ENCODE measurements at places on chromosomes 2 and 18.
A peak's percentile ranks its signal among the peaks of the same experiment; 100 is the strongest.

DNA sequence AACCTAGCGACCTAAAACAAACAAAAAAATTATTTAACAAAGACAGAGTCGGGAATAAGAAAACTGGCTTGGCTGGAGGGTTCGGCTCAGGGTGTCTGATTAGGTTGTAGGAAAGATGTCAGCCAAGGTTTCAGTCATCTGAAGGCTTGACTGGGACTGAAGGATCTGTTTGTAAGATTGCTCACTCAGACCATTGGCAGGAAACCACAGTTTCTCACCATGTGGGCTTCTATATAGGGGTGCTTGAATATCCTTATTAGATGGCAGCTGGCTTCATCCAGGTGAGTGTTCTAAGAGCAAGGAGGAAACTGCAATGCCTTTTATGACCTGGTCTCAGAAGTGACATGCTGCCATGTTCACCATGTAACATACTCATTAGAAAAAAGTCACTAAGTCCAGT, 999 bp upstream of the IL36B start:
- no peak for DNase-seq

- DNase-seq: no peak
These were observed 75.0 kb upstream of the RBM44 start for GRCh38 chr2:237723602-237724001.

GRCh38 chr2:158034198-158034866, 67.3 kb upstream of the UPP2 start:
- peak; percentile 18 for DNase-seq

GRCh38 chr18:73975266-73975665, 172.4 kb downstream of the FBXO15 start:
- DNase-seq: no peak

- no peak for DNase-seq
These were observed 446.1 kb downstream of the EIPR1 start for GRCh38 chr2:2931318-2932075.

GRCh38 chr18:63427558-63427957, 5.3 kb upstream of the VPS4B start:
- no peak for DNase-seq

DNA sequence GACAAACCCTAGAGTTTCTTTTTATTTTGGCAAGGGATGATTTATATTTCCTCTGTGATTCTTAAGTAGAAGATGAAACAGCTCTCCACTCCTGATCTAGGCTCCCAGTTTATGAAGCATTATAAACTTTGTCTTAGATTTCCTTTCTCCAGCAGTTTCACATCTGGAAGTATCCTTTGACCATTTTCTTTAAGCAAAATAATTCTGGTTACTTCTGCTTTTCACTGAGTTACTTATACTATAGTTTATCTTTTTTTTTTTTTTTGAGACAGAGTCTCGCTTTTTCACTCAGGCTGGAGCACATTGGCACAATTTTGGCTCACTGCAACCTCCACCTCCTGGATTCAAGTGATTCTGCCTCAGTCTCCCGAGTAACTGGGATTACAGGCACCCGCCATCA, 45.5 kb downstream of the KCMF1 start:
- no peak for DNase-seq

DNA sequence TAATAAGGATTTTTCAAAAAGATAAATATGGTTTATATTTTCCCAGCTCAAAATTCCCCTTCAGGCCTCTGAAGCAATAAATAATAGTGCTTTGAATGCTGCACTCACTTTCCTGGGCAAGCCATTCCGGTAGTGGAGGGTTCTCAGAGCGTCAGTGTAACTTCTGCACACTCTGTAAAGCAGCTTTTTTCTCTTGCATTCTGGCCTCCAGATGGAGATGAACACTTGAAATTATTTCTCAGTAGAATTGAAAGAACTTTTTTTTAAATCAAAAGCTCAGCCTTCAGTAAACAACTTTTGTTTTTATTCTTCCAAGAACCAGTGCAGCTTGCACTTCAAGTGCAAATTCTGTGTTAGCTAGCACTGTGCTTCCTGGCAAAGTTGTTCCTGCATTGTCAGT, 281.1 kb upstream of the RAB12 start:
- DNase-seq: no peak

Data from fibroblast of skin of left quadriceps (primary cell).